Stimulated activated CD4-positive, alpha-beta T cell treated with anti-CD3 and anti-CD28 coated beads, TNF-alpha, amount 100 ng/mL, for 1 hour (primary cell): ENCODE measurements at places on chromosomes 12 and 14.

- no peak for DNase-seq
Measured at GRCh38 chr14:73896521-73896920, 9.9 kb downstream of the ZNF410 start.

- DNase-seq = no peak
Measured at GRCh38 chr12:63387771-63388170, 236.8 kb upstream of the AVPR1A start.

GRCh38 chr12:27012239-27012981 lies 1.8 kb downstream of the TM7SF3 start:
- DNase-seq = no peak

DNA sequence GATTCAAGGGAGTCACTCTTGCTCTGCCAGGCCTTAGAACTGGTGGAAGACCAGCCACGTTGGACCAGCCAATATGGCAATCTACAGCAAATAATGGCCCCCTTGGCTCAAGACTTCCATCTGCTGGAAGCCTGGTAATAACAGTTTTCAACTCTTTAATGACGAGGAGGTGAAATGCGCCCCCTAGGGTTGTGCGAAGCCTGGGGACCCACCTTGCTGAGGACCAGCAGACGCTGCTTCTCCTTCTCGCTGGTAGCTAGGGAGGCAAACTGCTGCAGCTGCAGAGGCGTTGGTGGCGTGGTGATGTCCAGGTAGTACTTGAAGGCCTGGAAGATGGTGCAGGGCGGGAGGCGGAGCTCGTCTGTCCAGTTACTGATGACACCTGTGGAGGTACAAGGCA lies 41.5 kb upstream of the FBXO21 start:
- DNase-seq = no peak

- DNase-seq = no peak
Measured at GRCh38 chr14:26984311-26985177, 386.7 kb upstream of the NOVA1 start.

DNA sequence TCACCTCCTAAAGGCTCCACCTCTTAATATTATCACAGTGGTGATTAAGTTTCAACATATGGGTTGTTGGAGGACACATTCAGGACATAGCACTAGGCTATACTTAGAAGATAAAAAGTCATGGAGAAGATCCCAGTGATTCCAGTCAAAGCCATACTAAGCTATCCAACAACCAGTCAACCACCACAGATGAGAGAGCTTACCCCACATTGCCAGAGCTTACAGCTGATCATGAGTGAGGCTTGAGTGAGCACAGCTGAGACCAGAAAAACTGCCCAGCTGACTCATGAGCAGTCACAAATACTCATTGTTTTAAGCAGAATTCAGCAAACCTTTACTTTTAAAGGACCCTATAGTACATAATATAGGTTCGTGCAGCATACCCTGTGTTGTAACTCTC lies 85.1 kb downstream of the DRAM1 start:
- no peak for DNase-seq

- no peak for DNase-seq
Measured at GRCh38 chr14:47596232-47596631, 79.2 kb downstream of the MDGA2 start.

DNA sequence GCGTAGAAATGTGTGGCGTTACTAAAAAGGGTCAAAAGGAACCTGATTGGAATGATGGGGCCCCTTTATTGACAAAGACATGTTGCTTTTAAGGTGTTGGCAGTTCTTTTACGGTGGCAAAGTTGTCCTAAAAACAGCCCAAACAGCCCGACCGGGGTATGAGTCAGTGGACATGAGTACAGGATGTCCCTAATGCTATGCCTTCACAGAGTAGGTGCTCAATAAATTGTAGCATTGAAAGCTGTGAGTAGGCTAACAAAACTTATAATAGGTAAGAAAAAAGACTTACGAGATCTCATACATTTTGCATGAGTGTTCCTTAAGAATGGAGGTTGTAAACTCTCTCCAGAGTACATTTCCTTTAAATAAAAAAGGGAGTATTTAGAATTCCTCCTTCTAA lies 2.6 kb downstream of the ELK3 start:
- DNase-seq = no peak

DNA sequence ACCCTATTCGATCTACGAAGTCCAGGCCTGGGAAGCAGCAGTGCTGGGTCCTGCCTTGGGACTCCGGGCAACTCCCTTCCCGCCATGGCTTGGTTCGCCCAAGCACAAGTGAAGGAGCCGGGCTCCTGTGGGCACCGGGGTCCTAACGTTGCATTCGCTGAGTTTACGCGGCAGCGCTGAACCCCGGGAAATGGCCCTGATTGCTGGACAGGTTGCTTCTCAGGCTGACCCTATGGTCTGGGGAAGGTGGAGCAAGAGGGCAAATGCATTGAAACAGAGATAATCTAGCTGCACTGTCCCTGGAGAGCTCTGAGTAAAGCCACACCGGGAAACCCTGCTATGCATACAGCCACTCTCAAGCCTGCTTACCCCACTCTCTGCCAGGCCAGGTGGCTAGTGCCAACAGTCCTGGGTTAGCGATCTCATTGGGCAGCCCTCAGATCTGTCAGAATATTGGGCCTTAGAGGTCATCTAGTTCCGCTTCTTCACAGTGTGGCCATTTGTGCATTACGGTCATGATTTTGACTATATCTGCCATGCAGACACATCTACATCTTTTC lies 11.3 kb downstream of the SYNE3 start:
- DNase-seq = no peak

- DNase-seq = no peak
Measured at GRCh38 chr12:7169951-7170350, 19.5 kb upstream of the PEX5 start.

GRCh38 chr14:55822906-55823305 lies 242.9 kb downstream of the KTN1 start:
- DNase-seq = no peak

DNA sequence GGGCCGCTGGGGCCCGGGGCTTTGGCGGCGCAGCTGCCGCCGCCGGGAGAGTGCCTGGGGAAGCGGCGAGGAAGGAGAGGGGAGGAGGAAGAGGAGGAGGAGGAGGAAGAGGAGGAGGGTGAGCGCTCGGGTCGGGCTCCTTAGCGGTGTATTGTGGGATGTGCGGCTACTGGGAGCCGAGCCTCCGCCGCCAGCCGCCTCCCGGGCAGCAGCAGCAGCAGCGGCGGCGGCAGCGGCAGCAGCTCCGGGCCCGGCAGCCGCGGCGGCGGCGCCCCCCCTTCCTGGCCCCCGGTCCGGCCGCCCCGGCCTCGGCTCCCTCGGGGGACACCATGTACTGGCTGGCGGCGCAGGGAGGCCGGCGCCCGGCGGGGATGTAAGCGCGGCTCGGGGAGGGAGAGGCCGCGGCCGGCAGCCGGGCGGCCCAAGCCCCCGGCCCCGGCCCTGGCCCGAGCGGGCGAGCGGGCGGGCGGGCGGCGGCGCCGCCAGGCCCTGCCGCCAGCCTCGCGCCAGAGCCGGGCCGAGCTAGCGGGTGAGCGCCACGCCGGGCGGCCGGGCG lies at the start of gene SETD1B:
Gene SETD1B, plus strand, starts transcription at position 149 of the 556 bp plus-strand sequence. CDS start 729 bp downstream, outside the sequence.
- DNase-seq = no peak

GRCh38 chr12:48104531-48104930 lies 1.3 kb downstream of the SENP1 start:
- no peak for DNase-seq

GRCh38 chr12:48812389-48812788 lies 5.9 kb upstream of the CACNB3 start:
- DNase-seq = no peak

DNA sequence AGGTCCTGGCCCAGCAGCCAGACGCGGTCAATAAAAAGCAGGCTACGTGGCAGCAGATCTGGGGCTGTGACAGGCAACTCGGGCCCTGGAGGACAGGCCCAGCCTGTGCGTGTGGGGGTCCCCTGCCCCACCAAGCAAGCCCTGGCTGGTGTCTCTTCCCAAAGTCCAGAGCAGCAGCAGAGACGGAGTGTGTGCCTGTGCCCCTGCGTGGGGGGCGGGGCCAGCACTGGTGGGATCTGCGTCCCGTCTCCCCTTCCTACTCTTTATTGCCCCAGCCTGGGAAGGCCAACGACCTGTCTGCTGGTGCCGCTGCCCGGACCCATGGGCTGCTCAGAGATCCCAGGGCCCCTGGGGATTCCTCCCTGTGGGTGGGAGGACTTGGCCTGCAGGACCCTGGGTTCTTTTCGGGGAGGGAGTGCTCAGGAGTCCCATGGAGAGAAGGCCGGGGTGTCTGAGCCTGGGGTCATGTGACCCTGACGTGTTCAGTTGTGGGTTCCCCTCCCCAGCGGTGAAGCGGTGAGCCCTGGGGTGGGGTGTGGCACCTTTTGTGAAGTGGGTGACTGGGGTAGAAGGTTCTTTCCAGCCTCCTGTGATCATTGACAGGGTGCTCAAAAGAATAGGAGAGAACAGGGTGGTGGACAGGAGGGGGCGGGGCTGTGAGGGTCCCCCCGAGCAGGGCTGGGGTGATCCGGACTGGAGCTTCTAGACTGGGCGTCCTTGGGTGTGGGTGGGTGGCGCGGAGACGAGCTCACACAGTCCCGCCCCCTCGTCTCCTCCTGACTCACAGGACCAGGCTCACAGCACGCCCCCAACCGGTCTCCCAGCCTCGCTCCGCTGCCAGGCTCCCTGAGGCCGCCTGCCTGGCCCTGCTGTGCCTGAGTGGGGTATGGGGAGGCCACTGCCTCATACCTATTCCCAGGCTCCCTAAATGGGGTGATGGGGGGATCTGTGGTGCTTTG lies 22.4 kb downstream of the ASPG start:
- no peak for DNase-seq
